ENCODE measurements at places on chromosomes 7 and 10.

DNA sequence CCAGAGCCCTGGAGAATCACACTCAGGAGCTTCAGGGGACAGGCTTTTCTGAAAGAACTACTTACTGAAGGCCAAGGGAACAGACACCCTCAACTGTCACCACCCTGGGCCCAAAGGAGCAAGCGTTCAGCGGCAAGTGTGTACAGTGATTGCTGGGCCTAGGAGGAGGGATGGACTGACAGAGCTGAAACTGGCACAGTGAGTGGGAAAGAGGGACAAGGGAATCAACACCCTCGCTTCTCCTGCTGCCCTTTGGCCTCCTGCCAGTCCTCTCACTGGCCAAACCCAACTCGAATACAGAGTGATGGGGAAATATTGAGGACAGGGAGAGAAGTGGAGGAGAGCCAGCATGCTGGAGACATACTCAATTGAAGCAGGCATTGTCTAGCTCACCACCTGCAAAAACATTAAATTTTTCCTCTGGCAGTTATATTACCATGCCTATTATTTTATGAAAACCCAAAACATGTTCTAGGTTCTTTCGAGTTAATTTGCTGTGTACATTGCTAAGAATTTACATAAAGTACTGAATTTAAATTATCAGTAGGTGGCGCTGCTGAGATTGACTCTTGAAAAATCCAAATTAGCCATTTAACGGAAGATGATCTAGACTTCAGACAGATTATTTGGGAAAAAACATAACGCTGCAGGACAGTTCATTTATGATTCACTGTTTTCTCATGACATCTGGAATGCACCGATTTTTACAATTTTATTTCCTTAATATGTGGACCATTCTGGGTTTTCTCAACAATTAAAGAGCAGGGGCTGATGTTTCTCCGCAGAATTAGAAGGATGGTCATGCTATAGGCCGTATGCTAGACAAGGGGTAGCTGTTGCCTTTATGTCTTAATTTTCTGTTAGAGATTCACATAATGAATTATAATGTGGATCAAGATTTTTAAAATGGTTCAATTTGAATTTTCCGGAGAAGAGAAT is 14.7 kb upstream of the TMEM236 start:
- no peak for DNase-seq

DNA sequence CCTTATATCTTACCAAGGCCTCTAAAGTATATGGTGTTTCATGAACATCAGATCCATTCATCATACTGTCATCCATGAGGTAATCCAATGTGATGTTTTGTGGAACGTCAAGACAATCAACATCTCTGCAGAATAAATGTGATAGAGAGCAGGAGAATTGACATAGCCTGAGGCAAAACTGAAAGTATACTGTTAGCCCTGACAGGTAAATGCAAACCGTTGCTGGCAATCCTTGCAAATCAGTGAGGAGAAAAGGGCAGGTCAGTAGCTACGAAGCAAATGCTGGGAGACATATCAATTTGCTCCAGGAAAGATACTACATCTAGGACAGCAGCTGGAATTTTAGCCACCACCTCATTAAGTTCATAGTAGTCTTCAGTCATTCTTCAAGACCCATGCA is 4.5 kb upstream of the CCDC3 start:
- DNase-seq, result no peak

DNA sequence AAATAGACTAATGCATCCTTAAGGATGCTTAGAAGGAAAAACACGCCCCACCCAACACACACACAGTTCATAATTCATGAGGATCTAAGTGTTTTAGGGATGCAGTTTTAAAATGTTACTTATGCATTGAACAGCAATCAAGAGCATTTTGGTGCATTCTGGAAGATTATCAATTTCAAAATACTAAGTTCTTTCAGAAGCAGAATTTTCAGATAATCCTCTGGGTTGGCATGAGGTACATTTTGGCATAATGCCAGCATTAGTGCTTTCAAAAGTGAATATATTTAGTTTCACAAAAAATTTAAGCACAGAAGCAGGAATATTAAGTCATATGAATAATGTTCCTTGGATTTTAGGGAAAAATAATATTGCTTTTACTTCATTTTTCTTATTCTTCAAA is 937.1 kb downstream of the REEP3 start:
- no peak for DNase-seq

GRCh38 chr7:45924283-45924682 is 3.2 kb upstream of the IGFBP3 start:
- no peak for DNase-seq

GRCh38 chr10:6875269-6875865 is 295.3 kb upstream of the PRKCQ start:
- no peak for DNase-seq

DNA sequence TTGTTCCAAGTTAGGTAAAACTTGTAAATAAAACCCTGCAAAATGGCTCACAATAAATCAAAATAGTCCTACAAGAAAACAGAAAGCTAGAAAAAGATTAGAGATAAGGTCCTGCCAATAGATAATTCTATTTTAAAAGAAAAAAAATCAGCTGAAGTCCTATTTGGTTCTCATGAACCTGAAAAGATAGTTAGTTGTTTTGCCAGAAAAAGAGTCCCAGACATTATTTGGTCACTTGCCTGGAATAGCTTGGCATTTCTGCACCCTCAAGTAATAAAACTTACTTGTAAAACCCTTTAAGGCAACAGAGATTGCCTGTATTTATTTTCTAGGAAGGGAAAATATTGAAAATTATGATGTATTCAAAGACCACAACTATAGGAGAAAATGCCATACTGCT is 47.7 kb downstream of the LRRN3 start:
- no peak for DNase-seq

- DNase-seq, result no peak
These were observed 25.5 kb downstream of the FGFBP3 start for GRCh38 chr10:91883549-91884444.

GRCh38 chr7:3893151-3893788 is 592.2 kb downstream of the SDK1 start:
- DNase-seq, result no peak

DNA sequence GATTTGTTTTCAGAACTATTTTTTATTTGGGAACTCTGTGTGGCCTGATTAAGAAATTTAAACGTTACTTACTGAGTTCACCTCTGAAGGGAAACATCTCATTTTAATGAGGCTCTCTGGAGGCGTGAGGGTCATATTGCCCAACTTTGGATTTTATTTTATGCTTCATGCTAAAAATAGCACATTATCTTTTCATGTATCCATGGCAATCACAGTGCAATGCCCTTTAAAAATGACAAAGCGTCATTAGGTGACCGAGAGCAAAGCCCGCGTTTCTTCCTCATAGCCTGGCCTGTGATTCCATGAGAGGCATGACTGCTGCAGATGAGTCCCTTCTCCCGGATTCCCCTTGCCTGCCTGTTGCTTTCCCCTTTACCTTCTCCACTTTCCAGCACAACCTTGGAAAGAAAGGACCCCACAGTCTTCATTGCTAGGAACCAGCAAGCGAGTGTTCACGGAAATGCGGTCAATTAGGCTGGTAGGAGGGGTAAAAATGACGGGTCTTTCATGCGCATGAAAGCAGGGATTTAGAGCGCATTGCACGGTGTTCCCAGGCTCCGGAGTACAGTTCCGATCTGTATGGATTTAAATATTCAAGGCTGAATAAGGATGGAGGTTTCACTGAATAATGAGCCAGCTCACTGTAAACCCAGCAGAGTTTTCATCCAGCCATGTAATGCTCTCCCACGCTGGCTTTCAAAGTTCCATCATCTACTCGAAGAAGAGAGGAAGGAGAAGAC is 98.2 kb upstream of the PITRM1 start:
- DNase-seq, result no peak

- DNase-seq, result no peak
These were observed 16.0 kb downstream of the IL2RA start for GRCh38 chr10:6045878-6046772.

- no peak for DNase-seq
These were observed 27.2 kb downstream of the LSM5 start for GRCh38 chr7:32462977-32463376.

DNA sequence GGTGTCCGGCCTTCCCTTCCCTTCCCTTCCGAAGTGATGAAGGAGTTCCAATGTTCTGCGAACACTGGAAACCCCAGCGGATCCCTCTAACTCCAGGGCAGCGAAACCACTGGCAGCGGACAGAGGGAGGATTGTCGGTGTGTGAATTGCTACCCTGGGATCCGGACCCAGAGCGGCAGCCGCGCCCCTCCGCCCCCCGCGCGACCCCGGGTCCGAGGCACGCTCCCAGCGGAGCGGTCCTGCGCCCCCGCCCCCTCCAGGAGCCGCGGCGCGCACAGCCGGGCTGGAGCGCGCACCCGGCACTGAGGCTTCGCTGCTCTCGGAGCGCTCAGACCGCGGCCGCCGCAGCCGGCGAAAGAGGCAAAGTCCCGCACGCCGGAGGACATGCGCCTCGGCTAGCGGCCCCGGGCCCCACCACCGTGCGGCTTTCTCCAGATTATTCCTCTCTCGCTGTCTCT is at the start of gene PTPRZ1:
PTPRZ1 (plus strand) TSS at position 331 of the 458 bp plus-strand sequence. CDS start 339 bp downstream, outside the sequence.
- no peak for DNase-seq

DNA sequence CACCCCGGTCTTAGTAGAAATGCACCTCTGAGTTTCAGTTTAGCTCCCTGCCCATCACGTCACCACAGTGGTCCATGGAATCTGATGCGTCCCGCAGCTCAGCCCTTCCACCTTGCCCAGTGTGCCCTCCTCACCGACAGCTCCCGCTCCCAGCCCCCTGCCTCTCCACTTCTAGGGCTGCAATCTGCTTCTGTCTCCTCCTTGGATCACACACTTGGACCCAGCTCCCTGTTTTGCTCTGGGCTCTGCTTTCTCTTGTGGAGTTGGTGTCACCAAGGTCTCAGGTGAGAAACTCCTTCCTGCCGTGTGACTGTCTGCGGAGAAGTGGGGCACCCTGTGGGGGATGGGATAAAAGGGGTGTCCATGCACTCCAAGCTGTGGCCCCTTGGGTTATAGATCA is 37.9 kb downstream of the GPR26 start:
- no peak for DNase-seq
